ENCODE measurements at places on chromosomes 3 and 15. TPM values are rescaled to one million over a fixed set of nuclear protein-coding genes. Genes with fewer than 3 reads are reported as not detected.

DNA sequence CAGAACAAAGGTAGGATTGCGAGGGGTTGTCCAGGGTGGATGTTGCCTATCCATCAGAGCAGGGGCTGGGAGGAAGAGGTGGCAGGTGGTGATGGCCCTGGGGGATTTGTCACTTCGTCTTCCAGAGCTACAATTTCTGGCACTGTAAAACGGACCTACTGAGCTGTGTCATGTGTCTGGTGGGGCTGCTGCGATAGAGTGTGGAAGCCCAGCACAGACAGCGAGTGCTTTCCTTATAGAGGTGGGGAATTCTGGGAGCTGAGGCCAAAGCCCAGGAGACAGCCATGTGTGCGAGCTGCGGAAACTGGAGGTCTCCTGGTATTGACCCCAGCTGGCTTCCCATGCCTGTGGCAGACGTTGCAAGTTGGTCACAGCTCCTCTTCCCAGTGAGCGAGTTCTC, 61.2 kb upstream of the SEC22A start:
- DNase-seq = no peak

DNA sequence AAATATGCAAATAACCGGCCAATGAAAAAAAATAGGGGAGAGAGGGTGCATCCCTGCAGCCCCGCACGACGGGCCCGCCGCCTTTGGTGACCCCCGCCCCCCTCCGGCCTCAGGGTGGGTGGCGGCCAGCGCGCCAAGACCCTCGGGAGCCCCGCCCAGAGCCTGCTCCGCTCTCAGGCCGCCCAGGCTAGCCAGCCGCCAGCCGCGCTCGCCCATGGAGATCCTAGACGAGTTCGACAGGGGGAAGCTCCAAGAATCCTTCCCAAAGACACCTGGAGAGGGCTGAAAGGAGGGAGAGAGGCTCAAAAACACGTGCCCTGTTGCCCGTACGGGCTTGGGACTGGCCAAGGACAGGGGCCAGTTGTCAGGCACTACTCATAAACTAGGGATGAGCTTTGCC, 434.0 kb downstream of the NR2F2 start:
- DNase-seq = no peak

- no peak for DNase-seq
Measured at GRCh38 chr3:4551794-4552442, 58.8 kb downstream of the ITPR1 start.

DNA sequence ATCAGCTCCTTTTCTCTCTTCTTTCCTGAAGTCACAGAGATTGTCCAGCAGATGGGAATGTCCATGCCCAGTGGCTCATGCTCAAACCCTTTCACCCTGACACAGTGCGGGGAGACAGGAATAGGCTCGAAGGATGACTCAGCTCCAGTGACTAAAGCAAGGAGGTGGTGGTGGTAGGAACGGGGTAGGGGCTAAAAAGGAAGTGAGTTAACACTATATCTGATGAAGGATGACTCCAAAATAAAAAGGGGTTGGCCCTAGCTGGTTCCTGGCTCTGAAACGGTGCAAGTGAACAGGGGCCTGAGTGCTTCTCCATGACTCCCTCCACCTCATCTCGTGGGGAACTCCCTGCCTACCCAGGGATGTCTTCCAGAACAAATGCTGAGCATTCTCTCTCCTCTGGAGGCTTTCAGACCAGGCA, 167.4 kb upstream of the LPP start:
- DNase-seq = no peak

The SMCO1 gene
- polyA plus RNA-seq = not detected

The MME gene
- 427 TPM for polyA plus RNA-seq

The ANKUB1 gene
- polyA plus RNA-seq = 0.67 TPM

The ANKRD63 gene
- not detected for polyA plus RNA-seq

The PLA2G4D gene
- polyA plus RNA-seq = 0.03 TPM

The CHL1 gene
- 27.7 TPM for polyA plus RNA-seq

Measured in renal cortex interstitium (tissue), 15 donors.